Suppressor macrophage (primary cell): ENCODE measurements at places on chromosomes 2 and 18.

DNA sequence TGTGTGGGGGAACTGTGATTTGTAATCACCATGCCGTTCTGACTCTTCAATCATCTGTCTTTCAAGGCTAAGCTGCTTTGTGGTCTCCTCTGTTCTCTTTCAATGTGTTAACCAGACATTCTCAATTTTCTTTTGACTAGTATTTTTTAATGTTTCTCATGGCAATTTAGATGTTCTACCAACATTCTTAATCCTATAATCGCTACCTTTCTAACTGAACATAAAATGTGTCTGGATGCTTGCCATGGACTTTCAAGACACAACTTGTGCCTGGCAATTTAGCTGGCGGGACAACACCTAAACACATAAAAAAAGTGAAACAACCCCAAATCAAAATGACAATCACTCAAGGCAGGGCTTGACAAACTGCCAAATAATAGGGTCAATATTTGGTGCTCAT lies 135.0 kb upstream of the ACKR3 start:
- DNase-seq, result no peak

DNA sequence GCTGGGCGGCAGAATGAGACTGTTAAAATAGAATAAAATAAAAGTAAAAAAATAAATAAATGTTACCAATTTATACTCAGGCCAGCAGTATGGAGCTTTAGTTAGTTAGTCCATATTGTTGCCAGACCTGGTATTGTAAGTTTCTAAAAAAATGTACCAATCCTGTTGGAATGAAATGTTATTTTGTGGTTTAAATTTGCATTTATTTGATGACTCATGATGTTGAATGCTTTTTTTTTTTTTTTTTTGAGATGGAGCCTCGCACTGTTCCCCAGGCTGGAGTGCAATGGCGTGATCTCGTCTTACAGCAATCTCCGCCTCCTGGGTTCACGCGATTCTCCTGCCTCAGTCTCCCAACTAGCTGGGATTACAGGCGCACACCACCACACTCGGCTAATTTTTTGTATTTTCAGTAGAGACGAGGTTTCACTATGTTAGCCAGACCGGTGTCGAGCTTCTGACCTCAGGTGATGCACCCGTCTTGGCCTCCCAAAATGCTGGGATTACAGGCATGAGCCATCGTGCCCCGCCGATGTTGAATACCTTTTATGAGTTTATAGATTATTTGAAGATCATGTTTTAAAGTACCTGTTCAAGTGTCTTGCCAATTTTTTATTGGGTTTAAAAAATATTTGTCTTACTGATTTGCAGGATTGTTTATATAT lies 5.7 kb upstream of the PTPRN start:
- no peak for DNase-seq

DNA sequence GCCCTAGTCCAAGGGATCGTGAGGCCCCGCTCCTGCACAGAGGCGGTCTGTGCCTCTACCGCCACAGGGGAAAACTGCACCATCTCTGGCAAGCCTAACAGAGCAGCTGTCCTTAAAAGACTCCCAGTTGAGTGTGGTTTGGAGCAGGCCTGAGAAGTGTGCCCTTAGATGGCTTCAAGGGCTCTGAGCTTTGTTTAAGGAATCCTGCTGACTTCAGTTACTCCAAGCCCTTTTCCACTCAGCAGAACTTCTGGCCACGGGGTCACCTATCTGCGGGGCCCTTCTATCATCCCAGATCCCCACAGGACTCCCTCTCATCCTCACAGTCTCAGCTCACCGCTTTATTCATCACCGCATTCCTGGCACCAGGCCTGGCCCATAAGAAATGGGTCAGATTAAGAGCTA lies 131.5 kb downstream of the CCDC74A start:
- no peak for DNase-seq

- DNase-seq, result no peak
These were observed 38.7 kb downstream of the RPL31 start for GRCh38 chr2:101040761-101041160.

DNA sequence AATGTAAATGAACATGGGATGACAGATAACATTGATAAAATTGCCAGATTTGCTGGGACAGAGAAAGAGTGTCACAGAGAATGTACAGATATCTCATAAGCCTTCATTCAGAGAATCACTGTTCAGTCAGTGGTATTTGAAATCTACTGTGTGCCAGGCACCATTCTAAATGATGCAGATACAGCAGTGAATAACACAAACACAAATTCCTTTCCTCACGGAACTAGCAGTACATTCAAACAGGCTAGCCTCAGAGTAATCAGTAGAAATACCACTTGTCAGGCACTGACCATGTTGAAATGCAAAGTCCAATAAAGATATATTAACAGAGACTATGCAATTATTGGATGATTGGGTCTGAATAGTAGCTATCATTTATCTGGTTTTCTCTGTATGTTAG lies 211.0 kb downstream of the RDH14 start:
- DNase-seq, result no peak

GRCh38 chr2:38201784-38202183 lies 125.8 kb upstream of the CYP1B1 start:
- no peak for DNase-seq

DNA sequence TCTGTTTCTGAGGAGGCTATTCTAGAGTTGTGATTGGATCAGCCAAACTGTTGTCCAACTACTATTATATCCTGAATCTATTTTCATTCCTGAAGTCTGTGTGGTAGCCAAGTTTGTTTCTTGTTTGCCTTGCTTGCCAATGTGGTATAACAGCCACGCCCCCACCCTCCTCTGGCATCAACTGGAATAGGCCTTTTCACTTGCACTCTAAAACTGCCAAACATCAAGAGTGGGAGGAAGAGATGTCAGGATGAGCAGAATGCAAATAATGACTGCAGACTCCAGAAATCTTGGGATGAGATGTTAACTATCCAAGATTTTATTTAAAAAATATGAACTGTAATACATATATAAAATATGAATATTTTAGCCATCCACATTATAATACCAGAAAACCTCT lies 246.1 kb downstream of the NRXN1 start:
- no peak for DNase-seq

DNA sequence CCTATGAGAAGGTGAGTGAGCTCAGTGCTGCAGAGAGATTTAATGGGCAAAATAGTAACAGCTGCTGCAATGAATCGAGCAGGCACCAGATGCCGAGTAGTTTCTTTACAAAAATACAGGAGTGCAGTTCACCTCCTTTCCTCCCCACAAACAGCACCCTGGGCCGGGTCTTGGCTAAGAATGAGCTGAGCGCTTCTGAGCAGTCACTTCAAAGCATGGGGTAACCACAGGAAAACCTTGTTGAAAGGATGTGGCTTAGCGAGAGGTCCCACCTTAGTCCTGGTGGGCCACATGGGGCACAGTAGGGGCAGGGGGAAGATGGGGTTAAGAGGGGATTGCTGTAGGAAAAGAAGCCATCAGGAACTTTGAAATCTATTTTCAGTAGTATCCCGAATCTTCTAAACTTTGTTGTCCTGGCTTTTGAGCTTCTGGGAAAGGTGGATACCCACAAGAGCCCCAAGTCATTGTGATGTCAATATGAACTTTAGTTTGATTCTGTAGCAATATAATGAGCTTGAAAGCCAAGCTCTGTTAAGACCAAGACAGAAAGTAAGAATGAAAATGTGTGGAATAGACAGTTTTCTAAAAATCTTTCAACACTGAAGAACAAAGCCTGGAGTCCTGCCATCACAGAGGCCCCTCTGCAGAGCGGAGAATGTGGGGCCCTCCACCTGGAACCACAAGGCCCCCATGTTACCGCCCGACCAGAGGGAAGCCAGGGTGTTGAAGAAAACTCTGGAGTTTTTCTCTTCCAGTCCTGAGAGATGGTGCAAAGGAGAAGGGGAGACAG lies 101.0 kb upstream of the ZNF236 start:
- DNase-seq, result no peak

GRCh38 chr2:79993144-79993543 lies 311.4 kb downstream of the LRRTM1 start:
- DNase-seq, result no peak
